ENCODE measurements at places on chromosomes 6 and 20. TPM values are rescaled to one million over a fixed set of nuclear protein-coding genes. Genes with fewer than 3 reads are reported as not detected.

DNA sequence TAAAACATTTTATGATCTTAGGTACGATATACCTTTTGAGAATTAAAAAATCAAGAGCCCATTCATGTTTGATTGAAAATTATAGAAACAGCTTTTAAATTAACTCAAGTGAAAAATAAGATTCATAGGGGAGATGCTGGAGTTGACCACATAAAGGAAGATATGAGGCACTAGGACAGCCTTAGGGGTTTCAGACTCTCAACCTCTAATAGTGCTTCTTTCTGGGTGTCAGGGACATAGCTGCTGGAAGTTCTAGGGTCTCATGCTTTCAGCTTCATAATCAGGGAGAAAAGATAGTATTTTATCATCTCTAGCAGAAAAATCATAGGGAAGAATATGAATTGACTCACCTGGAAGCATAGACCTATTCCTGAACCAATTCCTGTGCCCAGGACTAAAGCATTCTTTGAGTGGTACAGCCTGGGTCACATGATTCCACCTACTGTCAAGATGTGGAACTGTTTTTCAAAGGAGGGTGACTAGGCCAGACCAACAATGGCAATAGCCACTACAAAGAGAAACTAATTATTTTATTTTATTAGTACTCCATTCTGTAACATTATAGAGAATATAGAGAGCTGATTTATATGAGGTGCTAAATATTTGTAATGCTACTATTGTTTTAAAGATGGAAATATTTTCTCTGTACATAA, 27.8 kb upstream of the CENPW start:
- no peaks in the 10 kb centered on the region for H3K36me3 ChIP-seq
- no peak overlapping the region for H3K27ac ChIP-seq
- H3K4me3 ChIP-seq, result no peak overlapping the region

Gene SCUBE3
- 2.1 TPM for total RNA-seq

Gene XKR7
- under 0.01 TPM for total RNA-seq

Gene SIRPD
- total RNA-seq, result not detected

DNA sequence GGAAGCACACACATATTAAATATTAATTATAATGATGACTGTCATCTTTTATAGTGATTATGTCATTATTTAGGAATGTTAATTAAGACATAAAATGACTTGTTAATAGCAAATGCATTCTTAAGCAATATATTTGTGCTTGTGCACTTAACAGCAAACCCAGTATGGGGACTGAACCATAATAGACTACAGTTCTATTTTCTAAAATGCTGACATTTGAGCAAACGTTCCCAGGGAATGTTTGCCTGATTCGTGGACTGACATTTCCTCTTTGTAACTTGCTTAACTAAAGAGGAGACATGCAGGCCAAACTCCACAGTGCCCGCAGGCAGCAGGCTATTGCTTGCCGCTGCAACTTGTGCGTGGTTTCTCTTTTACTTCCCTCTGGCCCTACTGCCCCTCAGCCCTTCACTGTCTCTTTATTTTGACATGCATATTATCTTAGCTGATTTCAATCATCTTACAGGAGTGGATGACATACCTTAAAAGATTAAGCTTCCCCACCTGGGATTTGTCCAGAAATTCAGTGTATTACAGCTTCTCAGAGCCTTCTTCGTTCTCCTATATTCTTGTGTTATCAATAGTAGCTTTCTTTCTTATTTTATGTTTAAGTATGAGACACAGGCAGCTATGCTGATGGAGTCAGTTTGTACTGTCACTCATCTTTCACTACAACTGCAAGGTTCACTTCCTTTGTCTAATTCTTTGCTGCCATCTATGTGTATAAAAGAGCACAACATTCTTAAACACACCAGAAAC, 141.5 kb downstream of the GMDS start:
- H3K27me3 ChIP-seq, result no peaks in the 10 kb centered on the region
- no peak overlapping the region for H3K27ac ChIP-seq
- H3K4me1 ChIP-seq, result no peaks in the 10 kb centered on the region
- H3K36me3 ChIP-seq, result no peaks in the 10 kb centered on the region
- H3K4me3 ChIP-seq, result no peak overlapping the region

Data from sigmoid colon (tissue), 7 donors.